ENCODE measurements at places on chromosomes 4 and X. TPM values are rescaled to one million over a fixed set of nuclear protein-coding genes. Genes with fewer than 3 reads are reported as not detected.

Gene TCEAL2
- total RNA-seq, result not detected

Gene SLC7A11
- 21.8 TPM for total RNA-seq

Gene IQCM
- 0.27 TPM for total RNA-seq

Gene JAKMIP1
- not detected for total RNA-seq

Gene CA5B
- 9.1 TPM for total RNA-seq

Gene PPP2R2C
- total RNA-seq, result not detected

Gene CABS1
- total RNA-seq, result not detected

Gene GRPEL1
- total RNA-seq, result 8.6 TPM

Gene FOXO4
- total RNA-seq, result 4.2 TPM

Gene SSX3
- total RNA-seq, result not detected

Gene SASH3
- total RNA-seq, result not detected

Gene PTCHD1
- under 0.01 TPM for total RNA-seq

Gene ADGRG4
- not detected for total RNA-seq

Gene NAP1L3
- total RNA-seq, result 12.4 TPM

Gene TBC1D25
- 10.1 TPM for total RNA-seq

Gene RAB9B
- 1.9 TPM for total RNA-seq

Gene CSN1S1
- total RNA-seq, result not detected

Gene ADH4
- total RNA-seq, result not detected

Gene WNK3
- 10.5 TPM for total RNA-seq
